ENCODE measurements at places on chromosomes 3 and 15.
A peak's percentile ranks its signal among the peaks of the same experiment; 100 is the strongest.

DNA sequence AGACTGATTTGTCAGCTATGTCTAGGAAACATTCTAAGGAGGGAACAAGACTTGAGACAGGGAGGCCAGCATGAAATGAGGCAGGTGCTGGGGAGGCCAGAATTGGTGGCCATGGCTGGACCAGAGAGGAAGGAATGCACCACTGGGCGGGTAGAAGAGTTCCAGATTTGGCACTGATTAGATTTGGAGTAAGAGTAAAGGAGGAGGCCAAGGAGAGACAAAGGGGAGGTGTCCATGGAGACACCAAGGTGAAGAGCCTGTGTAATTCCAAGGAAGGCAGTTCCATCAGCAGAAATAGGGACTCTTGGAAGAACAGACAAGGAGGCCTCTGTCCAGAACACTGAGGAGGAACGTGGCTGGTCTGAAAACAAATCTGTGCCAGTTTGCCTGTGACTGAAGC is 1.8 kb downstream of the ARNT2 start:
- no peak for DNase-seq
- H3K27me3 ChIP-seq, result no peaks in the 10 kb centered on the region
- H3K27ac ChIP-seq, result no peak overlapping the region
- no peaks in the 10 kb centered on the region for H3K4me1 ChIP-seq
- H3K4me3 ChIP-seq, result no peak overlapping the region
- no peaks in the 10 kb centered on the region for H3K36me3 ChIP-seq

GRCh38 chr15:51876169-51876568 is 46.7 kb downstream of the TMOD3 start:
- H3K36me3 ChIP-seq, result no peaks in the 10 kb centered on the region
- DNase-seq, result no peak
- no peaks in the 10 kb centered on the region for H3K27me3 ChIP-seq

DNA sequence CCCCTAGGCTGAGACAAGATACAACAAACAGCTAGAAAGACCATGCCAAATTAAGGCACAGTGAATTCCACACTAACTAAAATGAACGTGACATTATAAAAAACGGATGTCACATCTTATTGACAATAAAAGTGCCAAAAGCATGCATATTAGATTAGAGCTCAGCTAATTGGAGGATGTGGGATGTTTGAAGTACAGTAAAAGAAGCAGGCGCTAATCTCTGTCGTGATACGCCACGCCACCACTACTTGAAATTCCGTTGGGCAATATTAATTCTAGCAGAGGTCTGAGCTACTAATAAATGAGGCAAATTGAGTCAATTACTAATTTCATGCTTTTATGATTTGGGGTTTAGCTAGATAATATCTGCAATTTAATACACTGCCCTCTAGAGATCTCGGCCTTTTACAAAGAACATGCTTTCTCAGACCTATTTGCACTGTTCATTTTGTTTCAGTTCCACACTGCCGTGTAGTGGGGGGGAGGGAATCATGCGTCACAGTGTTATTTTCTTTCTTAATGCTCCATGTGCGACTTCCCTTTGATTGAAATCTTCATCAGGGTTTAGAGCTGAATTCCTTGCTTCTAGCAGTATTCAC is 52.9 kb upstream of the ROBO2 start:
- 0 out of 2 replicates have a peak, but pooled peaks cover 7% of the 10 kb centered on the region for H3K27me3 ChIP-seq
- H3K4me3 ChIP-seq, result no peak overlapping the region
- no peak for DNase-seq
- no peak overlapping the region for H3K27ac ChIP-seq

DNA sequence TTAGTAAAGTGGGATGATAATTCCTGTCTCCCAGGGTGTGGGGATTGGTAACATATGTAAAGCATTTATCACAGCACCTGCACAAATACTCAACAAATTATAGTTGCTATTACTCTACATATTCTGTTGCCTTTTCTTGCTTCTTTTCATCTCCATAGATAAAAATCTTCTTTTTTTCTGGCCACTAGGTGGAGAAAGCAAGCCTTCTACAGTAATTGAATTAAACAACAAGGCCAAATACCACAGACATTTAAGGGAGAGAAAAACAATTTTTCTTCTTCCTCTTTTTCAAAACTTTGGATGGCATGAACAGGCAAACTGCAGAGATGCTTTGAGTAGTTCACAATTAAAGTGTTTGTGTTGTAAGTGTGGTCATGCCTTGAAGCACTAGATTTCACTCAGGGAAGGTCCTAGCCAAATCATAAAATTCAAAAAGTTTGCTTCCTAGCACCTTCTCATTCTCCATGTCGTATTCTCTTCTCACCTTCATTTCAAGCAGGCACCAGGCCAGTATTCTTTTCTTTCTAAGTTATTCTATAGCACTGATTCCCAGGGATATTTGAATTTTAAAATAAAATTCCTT is 493.4 kb upstream of the TGFBR2 start:
- H3K36me3 ChIP-seq, result no peaks in the 10 kb centered on the region
- peak; percentile 70 for DNase-seq
- H3K4me1 ChIP-seq, result peaks cover 17% of the 10 kb centered on the region
- no peak overlapping the region for H3K4me3 ChIP-seq

DNA sequence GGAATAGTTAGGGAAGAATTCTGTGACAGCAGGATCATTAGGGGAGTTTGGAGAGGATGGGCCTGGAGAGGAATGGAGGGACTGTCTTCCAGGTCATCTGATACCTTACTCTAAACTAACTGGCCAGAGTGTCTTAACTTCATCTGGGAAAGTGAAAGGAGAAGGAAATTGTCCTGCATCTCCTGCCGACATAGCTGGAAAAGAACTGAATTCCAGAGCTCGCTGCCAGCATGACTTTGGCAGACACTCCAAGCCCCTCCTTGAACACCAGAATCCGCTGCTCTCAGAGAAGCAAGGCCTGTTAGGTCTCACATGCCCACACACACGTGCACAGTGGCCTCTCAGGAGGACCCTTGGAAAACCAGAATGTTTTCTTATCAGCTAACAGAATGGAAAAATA is 10.5 kb downstream of the ABI3BP start:
- DNase-seq, result peak; percentile 56
- peak overlapping the region; percentile 51 for H3K4me3 ChIP-seq
- no peaks in the 10 kb centered on the region for H3K27me3 ChIP-seq
- H3K27ac ChIP-seq, result peak overlapping the region; percentile 21

DNA sequence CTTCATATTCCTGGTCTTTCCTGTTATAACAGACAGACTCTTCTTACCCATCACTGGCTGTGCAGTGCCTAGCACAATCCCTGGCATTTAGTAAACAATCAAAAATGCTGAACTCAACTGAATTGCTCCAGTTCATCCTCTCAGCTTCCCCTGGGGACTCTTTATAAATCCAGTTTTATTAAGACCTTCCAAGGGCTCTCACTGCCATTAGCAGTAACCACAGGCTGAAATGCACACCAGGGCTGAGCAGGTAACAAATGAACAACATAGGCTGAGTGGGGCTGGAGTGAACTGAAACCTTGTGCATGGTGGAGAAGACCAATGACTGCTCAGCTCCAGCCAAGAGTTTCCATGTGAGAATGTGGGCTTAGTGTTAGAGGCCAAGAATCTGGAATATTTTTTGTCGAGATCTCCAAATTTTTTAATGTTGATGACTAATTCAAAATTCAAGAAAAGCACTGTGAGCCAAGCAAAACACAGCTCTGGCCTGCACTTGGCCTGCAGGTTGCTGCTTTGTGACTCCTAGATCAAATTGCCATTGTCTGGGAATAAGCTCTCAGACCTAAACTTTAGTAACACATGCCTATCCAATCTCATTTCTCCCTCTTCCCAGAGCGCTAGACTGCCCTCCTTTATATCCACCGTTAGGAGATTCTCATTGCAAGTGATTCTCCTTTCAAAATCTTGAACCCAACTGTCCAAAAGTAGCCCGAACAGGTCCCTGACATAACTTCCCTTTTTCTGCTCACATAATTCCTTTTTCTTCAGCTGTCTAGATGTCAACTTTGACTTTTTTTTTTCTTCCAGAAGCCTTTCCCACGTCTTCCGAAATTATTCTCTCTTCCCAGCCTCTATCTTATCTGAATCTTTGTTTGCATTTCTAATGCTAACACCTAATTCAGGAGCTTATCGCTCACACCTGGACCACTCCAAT is 7.4 kb downstream of the SQOR start:
- H3K4me1 ChIP-seq, result peaks cover 63% of the 10 kb centered on the region
- peak overlapping the region; percentile 47 for H3K4me3 ChIP-seq
- peak overlapping the region; percentile 90 for H3K27ac ChIP-seq

DNA sequence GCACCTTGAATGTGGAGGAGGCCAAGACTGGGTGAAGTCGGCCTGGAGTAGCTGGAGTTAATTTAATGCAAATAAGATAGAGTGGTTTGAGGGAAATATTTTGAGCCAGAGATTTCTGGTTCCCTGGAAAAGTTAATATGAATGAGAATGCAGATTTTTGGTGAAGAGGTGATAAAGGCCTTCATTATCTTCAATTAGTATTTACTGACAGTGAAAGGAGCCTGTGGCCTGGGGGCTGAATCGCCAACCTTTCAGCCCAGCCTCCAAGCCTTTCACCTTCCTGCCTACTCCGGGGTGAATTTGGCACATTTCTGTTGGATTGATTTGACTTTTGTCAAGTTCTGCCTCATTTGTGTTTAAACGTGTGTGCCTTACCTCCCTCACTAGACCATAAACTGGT is 147.8 kb downstream of the SOX2 start:
- no peak overlapping the region for H3K4me3 ChIP-seq
- no peaks in the 10 kb centered on the region for H3K36me3 ChIP-seq
- H3K27ac ChIP-seq, result no peak overlapping the region

DNA sequence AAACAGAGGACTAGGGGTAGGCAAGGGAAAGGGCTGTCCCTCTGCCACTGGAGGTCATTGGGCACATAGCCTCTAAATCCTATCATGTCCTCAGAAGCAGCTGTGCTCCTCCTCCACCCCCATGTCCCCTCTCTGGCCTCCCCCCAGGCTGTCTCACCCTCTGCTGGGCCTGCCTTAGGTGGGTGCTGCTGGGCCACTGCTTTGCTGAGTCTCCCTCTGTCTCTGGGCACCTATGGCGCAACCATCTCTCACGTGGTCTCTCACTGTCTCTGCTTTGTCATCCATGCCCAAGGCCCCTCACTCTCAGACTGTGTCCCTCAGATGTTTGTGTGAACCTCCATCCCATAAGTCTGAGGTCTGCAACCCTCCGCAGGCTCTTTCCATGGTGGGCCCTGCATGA is 35.0 kb upstream of the IQCF6 start:
- H3K36me3 ChIP-seq, result no peaks in the 10 kb centered on the region
- H3K27me3 ChIP-seq, result no peaks in the 10 kb centered on the region
- no peak overlapping the region for H3K4me3 ChIP-seq
- no peak overlapping the region for H3K27ac ChIP-seq
- DNase-seq, result no peak

DNA sequence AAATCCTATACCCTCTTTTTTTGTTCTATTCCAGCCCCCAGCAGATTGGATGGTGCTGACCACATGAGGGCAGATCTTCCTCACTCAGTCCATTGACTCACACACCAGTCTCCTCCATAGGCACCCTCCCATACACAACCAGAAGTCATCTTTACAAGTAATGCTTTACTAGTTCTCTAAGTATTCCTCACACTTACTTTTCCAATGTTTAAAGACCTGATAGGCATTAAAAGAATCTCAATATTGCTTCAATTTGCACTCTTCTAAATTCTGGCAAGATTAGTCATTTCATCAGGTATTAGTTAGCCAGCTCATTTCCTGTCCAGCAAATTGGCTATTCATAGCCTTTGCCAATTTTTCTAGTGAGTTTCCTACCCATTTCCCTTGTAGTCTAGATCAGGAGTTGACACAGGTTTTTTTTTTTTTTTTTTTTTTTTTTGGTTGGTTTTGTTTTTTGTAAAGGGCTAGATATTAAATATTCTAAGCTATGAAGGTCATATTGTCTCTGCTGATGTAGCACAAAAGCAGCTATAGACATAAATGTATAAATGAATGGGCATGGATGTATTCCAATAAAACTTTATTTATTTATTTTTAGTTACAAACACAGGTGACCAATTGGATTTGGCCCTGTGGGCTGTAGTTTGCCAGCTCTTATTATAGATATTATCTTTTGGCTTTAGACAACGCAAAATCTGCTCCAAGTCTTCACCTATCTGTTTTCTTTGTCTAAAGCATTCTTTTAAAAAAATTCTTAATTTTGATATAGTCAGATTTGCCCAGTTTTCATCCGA is 76.1 kb downstream of the ABHD5 start:
- peak overlapping the region; percentile 51 for H3K27ac ChIP-seq
- no peaks in the 10 kb centered on the region for H3K27me3 ChIP-seq
- no peak overlapping the region for H3K4me3 ChIP-seq
- H3K36me3 ChIP-seq, result no peaks in the 10 kb centered on the region

GRCh38 chr3:128693696-128694095 is 32.3 kb upstream of the RAB7A start:
- no peaks in the 10 kb centered on the region for H3K36me3 ChIP-seq
- no peak for DNase-seq
- no peak overlapping the region for H3K4me3 ChIP-seq
- H3K27ac ChIP-seq, result no peak overlapping the region
